Pulmonary artery endothelial cell (primary cell): ENCODE measurements at places on chromosomes 1 and 21.

DNA sequence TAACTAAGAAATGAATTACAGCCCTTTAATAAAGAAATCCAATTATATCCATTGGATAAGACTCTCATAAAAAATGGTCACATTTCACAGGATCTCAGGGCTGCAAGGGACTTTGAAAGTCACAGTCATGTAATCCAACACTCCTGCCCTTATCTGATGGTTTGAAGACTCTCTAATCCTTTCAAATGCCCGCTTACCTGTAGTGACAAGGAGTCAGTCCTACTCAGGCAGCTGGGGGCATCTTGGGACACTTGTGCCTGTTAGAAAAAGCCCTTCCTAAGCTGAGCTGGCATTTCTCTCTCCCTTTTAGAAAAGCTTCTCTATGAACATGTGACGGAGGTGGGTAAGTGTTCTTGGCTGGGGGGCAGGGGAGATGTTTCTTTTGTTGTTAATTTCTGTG, 11.0 kb upstream of the ZNF691 start:
- DNase-seq, result no peak

GRCh38 chr21:26795866-26796329, 49.3 kb downstream of the ADAMTS1 start:
- DNase-seq, result no peak

- DNase-seq, result no peak
Observed at GRCh38 chr1:245791410-245792312, 636.9 kb downstream of the KIF26B start.

DNA sequence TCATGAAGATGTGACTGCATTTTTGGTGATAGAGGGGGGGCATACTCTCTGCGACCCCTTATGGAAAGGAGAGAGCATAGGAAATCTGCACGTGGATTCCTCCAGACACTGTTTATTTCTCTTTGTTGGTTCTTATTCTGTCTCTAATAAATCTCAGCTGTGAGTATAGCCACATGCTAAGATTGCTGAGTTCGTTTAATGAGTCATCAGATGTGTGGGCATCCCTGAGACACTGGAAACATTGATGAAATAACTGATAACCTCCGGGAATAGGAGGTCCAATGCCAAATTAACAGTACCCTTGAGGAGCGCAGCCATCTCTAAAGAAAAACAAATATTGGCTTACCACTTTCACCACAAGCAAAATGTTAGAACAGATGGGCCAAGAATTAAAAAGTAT, 880.2 kb upstream of the NEGR1 start:
- DNase-seq, result no peak

DNA sequence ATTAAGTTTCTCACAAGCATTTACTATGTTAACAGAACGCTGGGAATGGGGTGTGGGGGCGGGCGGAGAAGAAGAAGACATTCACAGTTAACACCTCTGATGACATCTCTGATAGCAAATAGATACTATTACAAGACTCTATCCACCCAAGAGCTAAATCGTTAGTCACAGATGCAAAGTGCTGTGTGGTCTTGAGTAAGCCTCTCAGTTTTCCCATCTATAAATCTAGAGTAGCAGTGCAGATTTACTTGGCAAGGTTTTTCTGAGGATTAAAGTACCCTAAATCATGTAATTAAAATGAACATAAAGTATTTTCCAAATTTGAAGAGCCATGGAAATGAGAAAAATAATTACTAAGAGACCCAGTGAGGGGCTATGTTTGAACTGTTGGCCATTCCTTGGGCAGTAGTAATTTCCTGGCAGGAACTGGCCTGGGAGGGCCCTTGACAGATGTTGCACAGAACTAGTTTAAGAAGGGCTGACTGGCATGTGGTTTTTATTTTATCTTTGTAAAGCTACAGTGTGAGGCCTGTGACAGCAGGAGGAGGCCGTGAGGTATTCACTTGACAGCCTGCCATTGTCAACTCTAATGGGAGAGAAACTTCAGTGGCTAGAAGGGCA, 58.7 kb upstream of the APOBEC4 start:
- DNase-seq, result peak; percentile 43

- DNase-seq, result no peak
Observed at GRCh38 chr21:45060675-45061311, 13.6 kb upstream of the ADARB1 start.

GRCh38 chr1:1959840-1960479, 40.9 kb upstream of the TMEM52 start:
- DNase-seq, result no peak

DNA sequence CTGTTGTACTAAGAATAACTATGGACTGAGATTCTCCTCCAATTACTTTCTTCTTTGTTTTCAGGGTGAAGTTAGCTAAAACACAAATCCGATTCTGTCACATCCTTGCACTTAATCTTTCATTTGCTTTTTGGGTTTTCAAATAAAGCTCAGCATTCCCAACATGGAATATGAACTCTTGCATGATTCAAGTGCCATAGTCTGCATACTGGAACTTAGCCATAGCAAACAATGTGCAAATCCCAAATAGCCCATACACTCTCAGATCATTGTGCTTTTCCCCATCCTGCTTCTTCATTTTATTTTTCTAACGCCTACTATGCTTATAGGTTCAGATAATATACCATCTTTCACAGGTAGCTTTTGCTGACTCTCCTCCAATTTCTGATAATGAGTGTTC, 455.8 kb upstream of the PRMT6 start:
- no peak for DNase-seq

DNA sequence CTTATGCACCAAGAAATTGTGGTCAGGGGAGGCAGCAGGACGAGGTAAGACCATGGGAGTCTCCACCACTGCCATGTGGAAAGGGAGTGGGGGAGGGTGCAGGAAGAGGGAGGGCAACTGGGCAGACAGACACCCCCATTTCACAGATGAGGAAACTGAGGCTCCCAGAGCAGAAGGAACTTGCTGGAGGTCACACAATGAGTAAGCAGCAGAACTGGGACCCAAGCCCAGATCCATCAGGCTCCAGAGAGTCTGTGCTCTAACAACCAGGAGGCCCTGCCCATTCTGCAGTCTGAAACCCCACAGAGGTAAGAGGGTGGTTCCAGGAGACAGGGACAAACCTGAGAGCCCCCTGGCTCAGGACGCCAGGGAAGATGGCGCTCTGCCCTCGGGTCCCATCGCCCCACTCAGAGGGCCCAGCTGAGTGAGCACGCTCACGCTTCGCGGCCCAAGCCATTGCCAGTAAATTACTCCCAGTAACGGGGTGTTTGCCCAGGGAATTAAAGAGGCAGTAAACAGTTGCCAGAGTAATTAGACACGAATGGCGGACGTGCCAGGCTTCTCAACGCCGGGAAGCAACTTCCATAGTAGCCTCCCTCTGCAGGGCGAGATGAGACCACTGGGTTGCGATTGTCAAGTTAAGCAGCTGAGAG, 59.2 kb downstream of the MATN1 start:
- no peak for DNase-seq

DNA sequence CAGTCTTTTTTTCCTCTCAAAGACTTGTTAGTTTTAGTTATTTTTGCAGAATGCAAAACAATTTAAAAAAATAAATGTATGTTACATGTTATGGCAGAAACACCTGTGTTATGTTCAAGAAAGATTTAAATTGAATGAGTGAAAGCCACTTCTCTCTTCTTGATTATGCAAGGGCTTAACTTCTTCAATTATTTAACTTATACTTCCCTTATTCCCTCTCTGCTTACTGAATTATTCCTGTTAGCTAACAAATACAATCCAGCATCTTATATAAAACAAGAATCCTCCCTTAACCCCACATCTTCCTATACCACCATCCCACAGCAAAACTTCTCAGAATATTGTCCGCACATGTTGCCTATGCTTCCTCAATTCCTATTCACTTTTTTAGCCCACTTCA, 10.7 kb upstream of the FCER1A start:
- DNase-seq, result no peak

GRCh38 chr1:119390526-119390925, 21.9 kb downstream of the HAO2 start:
- DNase-seq, result no peak

- DNase-seq, result no peak
Observed at GRCh38 chr1:229058729-229059128, 212.2 kb upstream of the RAB4A start.
